ENCODE measurements at places on chromosomes 2 and 18. TPM values are rescaled to one million over a fixed set of nuclear protein-coding genes. Genes with fewer than 3 reads are reported as not detected.

MOGAT1 gene
- not detected for total RNA-seq

CROCC2 gene
- 0.41 TPM for total RNA-seq

SERPINB2 gene
- 67.6 TPM for total RNA-seq

MYO1B gene
- 75.3 TPM for total RNA-seq

GPBAR1 gene
- not detected for total RNA-seq

ST8SIA5 gene
- not detected for total RNA-seq

REG3G gene
- not detected for total RNA-seq

CD207 gene
- total RNA-seq: not detected

INHBB gene
- not detected for total RNA-seq

CAMKMT gene
- total RNA-seq: 15.0 TPM

KANSL1L gene
- 28.2 TPM for total RNA-seq

GRCh38 chr18:60022671-60023276, 123.0 kb downstream of the PMAIP1 start:
- DNase-seq: no peak

- no peak for DNase-seq
Measured at GRCh38 chr2:134365356-134365755, 111.5 kb downstream of the MGAT5 start.

GRCh38 chr18:36558234-36558633, 260.7 kb downstream of the FHOD3 start:
- DNase-seq: no peak

DNA sequence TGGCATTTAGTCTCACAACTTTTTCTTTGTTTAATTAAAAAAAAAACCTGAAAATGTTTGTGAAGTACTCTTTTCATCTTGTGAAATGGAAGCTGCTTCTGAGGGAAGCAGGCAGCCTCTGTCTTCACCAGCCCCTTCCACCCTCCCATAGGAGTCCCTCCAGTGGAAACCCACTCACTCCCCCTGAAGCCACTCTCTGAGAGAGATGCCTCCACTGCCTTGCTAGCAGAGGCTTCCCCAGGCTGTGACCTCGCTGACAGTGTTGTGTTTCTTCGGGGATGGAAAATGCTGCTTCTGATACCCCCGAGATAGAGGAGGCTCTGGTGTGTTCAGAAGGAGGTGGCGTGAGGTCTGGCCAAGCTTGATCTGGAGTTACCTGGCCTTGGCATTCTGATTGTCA, 59.9 kb downstream of the SH3RF3 start:
- DNase-seq: no peak

DNA sequence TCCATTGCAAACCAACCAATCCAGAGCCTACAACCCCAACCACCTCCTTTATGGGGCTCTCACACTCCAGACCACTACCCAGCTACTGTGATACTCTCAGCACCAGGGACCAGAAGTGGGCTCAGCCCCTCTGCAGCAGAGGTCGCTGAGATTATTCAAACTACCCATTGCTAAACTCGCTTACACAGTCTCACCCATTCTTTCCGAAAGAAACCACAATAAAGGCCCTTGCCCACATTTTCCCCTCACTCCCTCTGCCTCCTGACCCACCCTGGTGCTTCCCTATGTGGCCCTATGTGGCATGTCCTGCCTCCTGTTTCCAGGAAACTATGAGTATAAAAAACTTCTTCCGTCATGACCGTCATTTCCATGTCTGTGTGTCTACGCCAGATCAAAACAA, 10.7 kb downstream of the TEX51 start:
- DNase-seq: no peak

DNA sequence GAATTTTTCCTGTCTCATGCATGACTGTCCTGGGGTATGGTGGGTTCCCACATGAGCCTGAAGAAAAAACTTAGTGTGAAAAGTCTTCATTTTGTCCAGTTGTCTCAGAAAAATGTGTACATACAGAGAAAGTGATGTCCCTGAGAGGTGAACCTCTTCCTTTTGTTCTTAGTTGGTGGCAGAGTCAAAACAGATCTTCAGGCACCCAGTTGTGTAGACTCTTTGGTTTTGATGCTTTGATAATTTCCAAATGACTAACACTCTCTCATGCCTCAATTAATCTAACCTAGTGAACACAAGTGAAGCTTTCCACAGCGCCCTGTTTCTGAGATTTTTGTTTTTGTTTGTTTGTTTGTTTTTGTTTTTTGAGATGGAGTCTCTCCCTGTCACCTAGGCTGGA, 273.5 kb downstream of the PIK3C3 start:
- no peak for DNase-seq

- DNase-seq: peak; percentile 35
Measured at GRCh38 chr2:145807968-145808367, 1288.0 kb upstream of the ZEB2 start.

DNA sequence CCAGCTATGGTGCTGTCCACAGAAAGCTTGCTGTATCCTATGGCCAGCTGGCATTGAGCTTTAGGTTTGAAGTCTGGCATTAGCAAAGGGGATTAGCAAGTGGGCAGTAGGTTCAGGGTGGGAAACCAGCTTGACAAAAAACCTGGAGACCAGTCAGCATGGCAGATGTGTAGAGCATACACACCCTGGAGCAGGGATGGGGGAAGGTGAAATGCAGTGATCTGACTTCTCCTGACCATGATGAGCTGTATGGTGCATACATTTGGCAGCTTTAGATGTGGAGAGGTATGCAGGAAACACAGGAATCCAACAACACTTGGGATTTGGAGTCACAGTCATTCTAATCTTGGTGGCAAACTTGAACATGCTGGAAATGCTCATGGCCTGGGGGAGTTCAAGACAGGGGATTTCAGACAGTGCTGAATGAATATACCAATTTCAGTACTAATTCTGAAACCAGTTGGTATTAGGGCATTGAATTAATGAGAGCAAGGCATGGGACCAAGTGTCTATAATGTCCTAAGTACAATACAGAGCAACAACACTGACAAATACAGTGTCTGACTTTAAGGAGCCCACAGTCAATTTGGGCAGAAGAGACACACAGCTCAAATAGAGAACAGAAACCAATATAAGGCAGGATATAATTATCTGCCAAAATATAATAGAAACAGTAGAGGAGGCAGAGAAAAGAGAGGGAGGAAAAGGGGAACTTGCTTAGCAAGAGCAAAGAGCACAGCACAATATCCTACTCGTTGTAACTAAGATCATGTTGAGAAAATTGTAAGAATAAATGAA, 11.8 kb downstream of the ARHGAP15 start:
- DNase-seq: no peak

- DNase-seq: peak; percentile 37
Measured at GRCh38 chr18:5542515-5543035, 1.2 kb downstream of the EPB41L3 start.

- DNase-seq: peak; percentile 77
Measured at GRCh38 chr2:221767106-221768012, 195.3 kb upstream of the EPHA4 start.

Data from fibroblast of the aortic adventitia (primary cell).